ENCODE measurements at places on chromosomes 2 and 18.

GRCh38 chr18:9858642-9859041, 27.1 kb upstream of the TXNDC2 start:
- DNase-seq = no peak

DNA sequence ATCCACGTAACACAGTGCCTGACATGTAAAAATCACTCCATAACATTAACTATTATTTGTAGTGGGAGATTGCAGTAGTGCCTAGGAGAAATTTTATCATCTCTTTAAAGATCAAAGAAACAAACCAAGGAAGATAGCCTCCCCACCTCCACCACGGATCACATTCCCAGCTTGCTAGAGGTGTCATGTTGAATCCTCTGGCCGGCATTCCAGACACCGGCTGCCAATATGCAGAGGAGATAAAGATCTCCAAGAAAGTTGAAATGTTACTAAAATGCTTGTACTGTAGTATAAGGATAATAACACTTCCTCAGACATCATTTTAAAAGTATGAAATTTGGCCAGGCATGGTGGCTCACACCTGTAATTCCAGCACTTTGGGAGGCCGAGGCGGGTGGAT, 6.1 kb upstream of the ATG16L1 start:
- no peak for DNase-seq

- no peak for DNase-seq
Observed at GRCh38 chr2:176087330-176088047, 3.7 kb upstream of the EVX2 start.

DNA sequence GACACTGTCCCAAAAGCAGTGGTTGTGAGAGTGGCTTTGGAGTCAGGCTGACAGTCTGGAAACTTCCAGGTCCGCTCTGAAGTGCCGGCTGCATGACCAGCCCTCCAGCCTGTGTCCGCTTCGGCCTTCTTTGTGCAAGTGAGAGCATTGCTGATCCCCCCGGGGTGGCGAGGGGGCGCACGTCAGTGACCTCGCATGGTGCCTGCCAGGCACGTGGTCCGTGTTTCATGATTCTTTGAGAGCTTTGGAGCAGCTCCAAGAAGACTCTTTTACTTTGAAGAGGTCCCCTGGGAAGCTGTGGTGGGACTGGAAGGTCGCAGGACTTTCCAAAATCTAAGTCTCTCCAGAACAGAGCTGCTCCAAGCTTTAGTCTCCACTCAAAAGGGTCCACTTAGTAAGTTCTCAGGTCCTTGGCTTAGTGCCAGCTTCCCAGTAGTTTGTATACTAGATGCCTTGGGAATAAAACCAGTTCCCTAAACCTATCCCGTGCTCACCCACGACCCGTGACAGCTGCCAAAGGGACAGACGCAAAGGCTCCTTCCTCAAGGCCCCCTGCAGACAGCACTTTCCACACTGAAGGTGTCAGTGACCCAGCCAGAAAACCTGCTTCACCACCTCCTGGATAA, 68.8 kb downstream of the ADI1 start:
- DNase-seq = no peak

GRCh38 chr18:48640566-48641270, 101.9 kb downstream of the CTIF start:
- DNase-seq = no peak

- DNase-seq = no peak
Observed at GRCh38 chr2:102350137-102350793, 5.3 kb upstream of the IL18R1 start.

All from hippocampal formation (tissue), 2 donors.